Tibial artery (tissue), 4 donors: ENCODE measurements at places on chromosomes 2 and 18.

DNA sequence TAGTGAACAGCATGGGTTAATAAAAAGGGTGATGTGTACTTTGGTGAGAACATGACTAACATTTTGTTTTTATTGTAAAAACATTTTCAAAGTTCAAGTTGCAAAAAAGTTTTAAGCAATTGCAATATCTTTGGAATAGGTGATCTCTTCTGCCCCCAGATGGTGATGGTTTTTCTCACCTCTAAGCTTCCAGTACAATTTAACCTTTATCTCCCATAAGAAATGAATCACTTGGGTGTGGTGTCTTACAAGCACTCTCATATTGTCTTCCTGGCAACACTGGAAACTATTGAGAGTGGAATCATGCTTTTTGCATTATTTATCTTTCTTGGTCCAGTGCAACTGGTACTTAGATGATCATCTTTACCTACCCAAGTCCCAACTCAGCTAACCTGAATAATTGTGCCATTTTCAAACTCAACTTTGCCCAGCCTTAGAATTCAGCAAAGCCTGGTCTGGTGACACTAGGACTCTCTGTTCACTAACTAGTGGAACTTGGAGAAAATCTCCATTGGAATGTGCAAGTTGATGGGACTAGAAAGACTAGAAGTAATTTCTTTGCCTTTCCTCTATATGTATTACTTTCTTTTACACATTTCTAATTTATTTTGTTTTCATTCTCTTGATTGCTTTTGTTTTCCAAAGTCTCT lies 964.7 kb upstream of the ZEB2 start:
- no peak for DNase-seq

DNA sequence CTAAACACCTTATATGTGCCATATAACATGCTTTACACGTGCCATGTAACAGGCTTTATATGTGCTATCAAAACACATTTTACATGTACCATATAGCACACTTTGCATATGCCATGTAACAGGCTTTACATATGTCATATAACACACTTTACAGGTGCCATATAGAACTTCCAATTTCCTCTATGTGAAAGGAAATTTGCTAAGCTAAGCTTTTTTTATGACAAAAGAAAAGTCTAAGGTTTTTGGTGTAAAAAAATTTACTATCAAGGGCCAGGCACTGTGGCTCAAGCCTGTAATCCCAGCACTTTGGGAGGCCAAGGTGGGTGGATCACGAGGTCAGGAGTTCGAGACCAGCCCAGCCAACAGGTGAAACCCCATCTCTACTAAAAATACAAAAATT lies 136.5 kb downstream of the AKAIN1 start:
- no peak for DNase-seq

GRCh38 chr2:113698892-113699447 lies 57.5 kb downstream of the SLC35F5 start:
- no peak for DNase-seq

DNA sequence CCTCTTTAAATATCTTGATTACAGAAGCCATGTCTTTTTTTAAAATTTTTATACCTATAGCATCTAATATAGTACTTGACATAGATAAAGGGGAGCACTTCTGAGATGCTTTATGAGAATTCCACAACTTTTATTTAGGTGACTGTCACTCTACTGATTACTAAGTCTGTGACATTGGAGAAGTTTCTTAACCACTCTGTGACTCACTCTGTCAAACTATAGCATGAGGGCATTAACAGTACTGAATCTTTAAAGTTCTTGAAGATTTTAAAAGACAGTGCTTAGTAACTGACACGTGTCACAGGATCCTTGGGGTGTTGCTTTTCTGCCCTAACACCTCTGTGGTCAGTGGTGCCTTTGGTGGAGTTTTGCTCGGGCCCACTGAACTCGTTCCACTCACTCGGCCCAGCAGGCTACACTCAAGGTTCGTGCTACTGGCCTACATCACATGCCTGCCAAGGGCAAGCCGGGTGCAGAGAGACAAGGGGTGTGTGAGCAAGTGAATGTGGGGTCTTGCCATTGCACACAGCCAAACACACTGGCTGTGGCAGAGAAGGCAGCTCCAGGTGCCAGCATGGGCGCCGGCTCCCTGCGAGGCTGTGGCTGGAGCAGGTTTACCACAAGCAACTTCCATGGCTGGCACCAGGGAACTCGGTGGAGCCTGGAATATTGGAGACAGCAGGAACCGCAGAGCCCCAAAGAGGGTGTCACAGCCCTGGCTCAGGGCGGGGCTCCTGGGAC lies 734.0 kb upstream of the CDH7 start:
- DNase-seq, result no peak

GRCh38 chr2:106038601-106039375 lies 155.3 kb downstream of the UXS1 start:
- DNase-seq, result no peak

- DNase-seq, result no peak
Measured at GRCh38 chr18:58140387-58141325, 96.6 kb downstream of the NEDD4L start.

GRCh38 chr2:199589306-199589705 lies 131.6 kb upstream of the SATB2 start:
- DNase-seq, result no peak

- DNase-seq, result no peak
Measured at GRCh38 chr2:55073000-55073983, 23.0 kb upstream of the RTN4 start.

DNA sequence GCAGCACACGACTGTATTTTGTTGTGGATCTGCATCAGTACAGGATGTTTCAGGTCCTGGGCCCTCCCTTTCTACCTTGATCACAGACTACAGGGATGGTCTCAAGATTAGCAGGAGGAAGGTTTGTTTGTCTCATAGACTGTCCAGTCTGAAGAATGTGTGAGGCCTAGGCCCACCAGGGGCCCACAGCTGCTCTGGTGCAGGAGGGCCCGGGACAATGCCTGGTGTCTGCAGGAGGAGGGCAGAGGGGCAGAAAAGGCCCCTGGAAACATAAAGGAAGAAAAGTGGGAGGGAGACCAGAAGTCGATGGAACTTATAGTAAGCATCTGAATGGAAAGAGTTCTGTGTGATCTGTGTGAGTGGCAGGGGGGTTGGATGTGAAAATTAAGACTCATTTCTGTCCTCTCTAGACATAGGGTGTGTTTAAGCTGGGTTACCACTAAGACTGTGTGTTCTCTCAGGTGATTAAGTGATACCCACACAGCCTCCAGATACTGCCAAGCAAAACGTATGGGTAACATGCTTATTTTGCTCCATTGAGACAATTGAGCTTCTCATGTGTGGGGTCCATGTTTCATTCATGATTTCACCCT lies 33.4 kb upstream of the LPIN2 start:
- DNase-seq, result no peak

- DNase-seq, result no peak
Measured at GRCh38 chr2:166230724-166231070, 102.9 kb upstream of the SCN1A start.

GRCh38 chr18:2908946-2909335 lies 62.1 kb downstream of the EMILIN2 start:
- no peak for DNase-seq

GRCh38 chr2:240576436-240577205 lies 8.3 kb downstream of the RNPEPL1 start:
- DNase-seq, result no peak

GRCh38 chr2:163348857-163349380 lies 386.9 kb downstream of the FIGN start:
- DNase-seq, result no peak

DNA sequence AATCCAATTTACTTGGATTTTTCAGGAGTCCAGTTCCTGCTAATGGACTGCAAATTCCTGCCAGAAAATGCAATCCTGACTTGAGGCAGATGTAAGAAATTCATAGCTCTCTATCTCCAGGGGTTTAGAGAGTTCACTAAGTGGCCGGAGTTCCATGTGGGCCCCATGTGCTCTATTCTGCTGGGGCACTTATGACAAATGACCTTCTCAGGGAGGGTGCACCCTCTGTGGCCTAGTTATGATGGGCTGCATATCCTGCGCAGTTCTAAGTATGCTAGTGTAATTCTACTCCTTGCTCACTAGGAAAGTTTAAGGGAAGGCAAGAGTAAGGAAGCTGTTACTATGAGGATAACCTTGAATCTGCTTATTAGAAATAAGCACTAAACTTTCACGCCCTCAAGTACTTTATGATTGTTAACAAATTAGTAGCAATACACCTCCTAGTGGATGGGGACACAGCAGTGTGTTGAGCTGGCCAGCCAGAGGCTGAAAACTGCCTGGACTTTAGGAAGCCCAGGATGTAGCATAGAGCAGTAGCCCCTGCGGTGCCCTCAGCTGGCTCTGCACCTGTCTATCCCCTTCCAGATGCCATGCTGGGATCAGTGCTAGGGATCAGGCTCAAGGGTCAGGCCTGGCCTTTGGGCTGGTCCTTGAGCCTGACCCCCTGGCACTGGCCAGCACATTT lies 14.4 kb downstream of the SMYD1 start:
- DNase-seq, result no peak

GRCh38 chr2:100321866-100322820 lies at the start of gene LONRF2:
TSS of gene LONRF2 (minus strand) at chr2:100322501. CDS start at chr2:100322093, 408 bp downstream.
- no peak for DNase-seq

GRCh38 chr2:120177973-120178372 lies 45.2 kb downstream of the TMEM185B start:
- DNase-seq, result no peak

GRCh38 chr2:127043367-127044164 lies 63.4 kb downstream of the BIN1 start:
- DNase-seq, result no peak

DNA sequence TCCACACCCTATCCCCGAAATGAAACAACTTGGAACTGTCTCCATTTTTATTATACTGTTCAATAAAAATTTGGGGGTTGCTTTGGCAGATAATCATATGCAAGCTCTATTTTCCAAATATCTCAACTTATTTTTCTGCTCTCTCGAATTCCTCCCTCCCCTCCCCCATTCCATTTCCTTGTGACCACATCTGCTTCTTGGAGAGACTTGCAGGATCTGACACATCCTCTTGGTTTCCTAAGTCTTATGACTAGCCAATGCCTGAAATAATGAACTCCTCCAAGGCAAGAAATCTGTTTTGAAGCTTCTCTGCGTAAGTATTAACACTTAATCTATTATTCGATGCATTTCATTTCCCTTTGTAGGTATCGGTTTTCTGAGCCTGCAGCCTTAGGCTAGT lies 16.1 kb downstream of the TGIF1 start:
- no peak for DNase-seq

- no peak for DNase-seq
Measured at GRCh38 chr2:173739006-173739405, 226.2 kb downstream of the SP3 start.

DNA sequence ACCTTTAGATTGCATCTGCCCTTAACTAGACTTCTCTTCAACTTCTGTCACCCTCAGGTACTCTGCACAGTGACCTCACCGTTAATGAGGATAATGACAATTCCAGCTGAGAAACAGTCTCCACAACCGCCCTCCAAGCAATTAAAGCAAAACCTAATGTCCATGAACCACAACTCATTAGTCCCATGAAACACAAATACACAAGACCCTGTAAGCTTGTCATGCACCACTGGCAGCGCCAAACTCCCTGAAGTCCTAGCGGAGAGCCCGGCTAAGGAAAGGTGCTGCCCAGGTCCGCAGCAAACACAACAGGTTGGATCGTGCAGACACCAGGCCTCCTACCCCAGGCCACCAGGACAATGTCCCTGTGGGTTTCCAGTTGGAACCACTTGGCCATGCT lies 7.4 kb downstream of the SMAD7 start:
- no peak for DNase-seq

- no peak for DNase-seq
Measured at GRCh38 chr2:96253006-96253405, 12.8 kb downstream of the TMEM127 start.

DNA sequence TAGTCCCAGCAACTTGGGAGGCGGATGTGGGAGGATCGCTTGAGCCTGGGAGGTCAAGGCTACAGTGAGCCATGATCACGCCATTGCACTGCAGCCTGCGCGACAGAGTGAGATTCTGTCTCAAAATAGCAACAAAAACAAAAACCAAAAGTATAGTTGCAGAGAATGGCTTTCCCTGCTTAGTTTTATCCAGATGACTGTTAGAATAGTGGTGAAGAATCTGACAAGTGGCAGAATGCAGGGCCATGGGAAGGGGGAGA lies 53.8 kb downstream of the NEDD4L start:
- DNase-seq, result no peak

DNA sequence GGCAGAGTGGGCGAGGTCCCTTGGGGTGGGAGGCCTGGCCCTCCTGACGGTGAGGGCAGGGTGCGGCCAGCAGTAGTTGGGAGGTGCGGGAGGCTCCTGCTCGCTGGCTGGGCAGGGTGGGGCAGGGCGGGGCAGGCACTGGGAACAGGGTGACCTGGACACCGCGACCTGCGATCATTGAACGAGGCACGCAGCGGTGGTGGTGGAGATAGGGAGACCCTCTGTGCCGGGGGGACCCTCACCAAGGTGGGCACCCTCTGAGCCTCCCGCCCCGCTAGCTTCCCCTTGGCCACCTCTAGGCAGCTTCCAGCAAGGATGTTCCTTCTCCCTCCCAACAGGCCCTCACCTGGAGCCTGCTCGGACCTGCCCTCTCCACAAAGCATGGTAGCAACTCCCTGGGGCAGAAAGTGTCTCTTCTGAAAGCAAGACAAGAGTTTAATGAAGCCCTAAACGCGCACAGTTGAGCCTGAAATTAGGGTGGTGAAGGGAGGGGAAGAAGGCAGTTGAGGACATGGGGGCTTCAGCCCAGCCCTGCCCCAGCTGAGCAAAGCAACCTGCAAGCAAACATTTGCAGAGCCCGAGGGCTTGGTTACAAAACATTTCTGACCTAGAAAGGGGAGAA lies 15.4 kb upstream of the FOSL2 start:
- DNase-seq, result no peak

- DNase-seq, result no peak
Measured at GRCh38 chr2:224890372-224890771, 151.9 kb downstream of the DOCK10 start.

- no peak for DNase-seq
Measured at GRCh38 chr2:133982256-133982655, 271.6 kb upstream of the MGAT5 start.

- no peak for DNase-seq
Measured at GRCh38 chr2:30334762-30335363, 103.5 kb downstream of the LBH start.

GRCh38 chr2:206881708-206882410 lies 57.5 kb upstream of the CPO start:
- no peak for DNase-seq

- no peak for DNase-seq
Measured at GRCh38 chr2:178084273-178084672, 11.7 kb upstream of the PDE11A start.

GRCh38 chr18:58257461-58257860 lies 213.4 kb downstream of the NEDD4L start:
- DNase-seq, result no peak

DNA sequence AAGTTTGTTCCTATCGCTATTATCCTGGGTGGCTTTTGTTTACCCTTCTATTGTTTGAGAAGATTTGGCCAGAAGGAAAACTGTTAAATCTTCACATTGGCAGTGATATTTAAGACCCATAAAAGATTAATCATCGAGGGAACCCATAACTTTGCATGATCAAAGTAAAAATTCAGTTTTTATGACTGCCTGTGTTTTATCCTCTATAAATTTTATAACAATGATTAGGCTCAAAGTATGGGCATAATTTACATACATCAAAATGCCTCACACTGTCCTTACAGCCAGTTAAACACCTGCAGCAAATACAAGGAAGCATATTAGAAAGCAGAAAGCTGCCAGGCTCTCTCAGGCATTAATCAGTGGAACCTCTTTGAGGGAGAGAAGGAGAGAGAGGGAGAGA lies 289.1 kb downstream of the ICOS start:
- DNase-seq, result no peak

- peak; percentile 21 for DNase-seq
Measured at GRCh38 chr2:98702127-98702802, 28.7 kb downstream of the MGAT4A start.
